ENCODE measurements at places on chromosomes 11 and 22.
A peak's percentile ranks its signal among the peaks of the same experiment; 100 is the strongest.

GRCh38 chr22:40659166-40659565, 20.1 kb upstream of the MCHR1 start:
- DNase-seq, result no peak

- DNase-seq, result no peak
Observed at GRCh38 chr11:95296165-95296564, 65.2 kb upstream of the SESN3 start.

GRCh38 chr11:8330404-8330803, 66.7 kb upstream of the LMO1 start:
- no peak for DNase-seq

GRCh38 chr11:12284316-12285050, 92.9 kb upstream of the PARVA start:
- DNase-seq, result no peak

- no peak for DNase-seq
Observed at GRCh38 chr22:28819253-28820096, 19.1 kb upstream of the XBP1 start.

GRCh38 chr22:37010976-37011375, 8.3 kb downstream of the TST start:
- no peak for DNase-seq

GRCh38 chr22:43796567-43796966, 15.5 kb downstream of the EFCAB6 start:
- DNase-seq, result no peak

- DNase-seq, result peak; percentile 16
Observed at GRCh38 chr22:30810105-30810504, 115.4 kb downstream of the OSBP2 start.

DNA sequence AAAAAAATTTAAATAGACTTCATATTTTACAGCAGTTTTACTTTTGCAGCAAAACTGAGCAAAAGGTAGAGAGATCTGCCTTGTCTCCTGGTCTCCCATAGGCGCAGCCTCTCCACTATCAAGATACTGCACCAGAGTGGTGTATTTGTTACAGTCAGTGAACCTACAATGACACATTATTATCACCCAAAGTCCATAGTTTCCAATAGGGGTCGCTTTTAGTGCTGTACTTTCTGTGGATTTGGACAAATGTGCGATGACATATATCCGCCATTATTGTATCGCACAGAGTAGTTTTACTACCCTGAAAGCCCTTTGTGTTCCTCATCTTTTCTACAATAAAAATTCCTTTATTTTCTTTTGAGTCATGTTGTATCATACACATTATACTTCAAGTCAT, 153.2 kb upstream of the CCDC179 start:
- DNase-seq, result no peak

GRCh38 chr11:107908211-107908610, 20.0 kb upstream of the RAB39A start:
- no peak for DNase-seq

- no peak for DNase-seq
Observed at GRCh38 chr22:46640293-46641055, 20.3 kb downstream of the GRAMD4 start.

- DNase-seq, result no peak
Observed at GRCh38 chr22:27124351-27124966, 467.1 kb downstream of the MIAT start.

GRCh38 chr22:24801901-24802465, 4.0 kb upstream of the SGSM1 start:
- DNase-seq, result peak; percentile 85

DNA sequence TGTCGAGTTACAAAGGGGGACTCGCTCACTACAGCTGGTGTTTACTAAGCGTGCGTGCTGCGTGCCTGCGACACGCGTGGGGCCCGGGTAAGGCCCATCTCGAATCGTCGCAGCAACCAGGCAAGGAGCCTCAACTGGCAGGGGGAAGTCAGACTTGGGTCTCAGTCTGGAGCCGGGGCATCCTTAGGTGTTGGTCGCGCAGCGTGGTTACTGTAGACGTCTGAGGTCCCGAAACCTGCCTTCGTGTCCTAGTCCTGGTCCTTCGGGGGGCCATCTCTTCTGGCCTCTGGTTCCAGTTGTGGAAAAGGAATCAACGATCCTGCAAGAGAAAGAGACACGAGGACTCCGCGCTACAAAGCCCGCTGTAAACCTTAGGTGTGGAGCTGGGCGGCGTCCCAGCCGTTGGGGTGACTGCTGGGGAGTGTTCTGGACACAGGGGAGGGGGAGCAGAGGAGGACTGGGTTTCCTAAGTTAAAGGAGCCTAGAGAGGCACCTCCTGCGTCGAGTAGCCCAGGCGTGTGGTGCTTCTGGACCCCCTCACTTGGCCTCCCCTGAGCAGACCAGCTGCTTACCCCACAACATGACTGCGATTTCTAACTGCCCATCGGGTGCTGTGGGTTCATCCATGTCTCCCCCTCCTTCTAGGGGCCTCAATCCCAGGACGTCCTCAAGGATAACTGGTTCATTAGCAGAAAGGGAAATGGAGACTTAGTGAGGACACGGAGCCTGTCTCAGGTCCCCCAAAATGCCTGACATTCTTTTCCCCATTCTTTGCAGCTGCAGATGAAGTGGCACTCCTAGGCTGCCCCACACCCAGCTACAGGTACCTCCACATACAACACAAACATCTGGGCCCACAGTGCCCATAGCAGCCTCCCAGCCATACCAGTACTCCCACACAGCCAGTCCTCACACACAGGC, 4.9 kb upstream of the WNT11 start:
- DNase-seq, result no peak

DNA sequence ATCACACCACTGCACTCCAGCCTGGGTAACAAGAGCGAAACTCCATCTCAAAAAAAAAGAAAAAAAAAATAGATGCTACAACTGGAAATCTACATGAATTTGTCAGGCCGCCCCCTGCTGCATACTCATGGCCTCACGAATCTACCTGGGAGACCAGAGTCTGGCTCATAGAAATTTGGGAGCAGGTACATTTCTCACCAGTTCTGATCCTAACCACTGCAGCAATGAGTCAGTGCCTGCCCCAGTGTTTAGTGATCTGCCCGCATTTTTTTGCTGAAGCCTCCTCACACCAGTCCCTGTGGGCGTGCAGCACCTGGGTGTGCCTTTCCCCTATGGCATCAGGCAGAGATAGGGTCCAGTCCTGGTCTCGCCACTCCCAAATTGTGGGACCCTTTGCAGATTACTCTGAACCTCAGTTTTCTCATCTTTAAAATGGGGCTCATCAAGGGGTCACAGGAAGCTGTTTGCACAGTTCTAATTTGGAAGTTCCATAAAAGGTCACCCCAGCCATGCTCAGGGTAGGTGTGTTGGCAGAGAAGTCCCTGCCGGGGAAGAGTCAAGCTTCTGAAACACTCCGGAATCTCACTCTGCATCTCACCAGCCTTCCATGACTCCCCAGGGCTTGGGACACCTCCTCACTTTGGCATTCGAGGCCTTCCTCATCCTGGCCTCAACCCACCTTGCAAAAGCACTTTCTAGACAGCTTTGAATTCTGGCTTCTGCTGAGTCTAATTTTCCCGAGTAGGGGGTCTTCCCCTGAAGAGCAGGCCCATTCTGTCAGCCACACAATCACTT, 39.3 kb upstream of the LINC01488 start:
- DNase-seq, result no peak

GRCh38 chr22:49865156-49865555, 11.5 kb downstream of the ZBED4 start:
- no peak for DNase-seq

DNA sequence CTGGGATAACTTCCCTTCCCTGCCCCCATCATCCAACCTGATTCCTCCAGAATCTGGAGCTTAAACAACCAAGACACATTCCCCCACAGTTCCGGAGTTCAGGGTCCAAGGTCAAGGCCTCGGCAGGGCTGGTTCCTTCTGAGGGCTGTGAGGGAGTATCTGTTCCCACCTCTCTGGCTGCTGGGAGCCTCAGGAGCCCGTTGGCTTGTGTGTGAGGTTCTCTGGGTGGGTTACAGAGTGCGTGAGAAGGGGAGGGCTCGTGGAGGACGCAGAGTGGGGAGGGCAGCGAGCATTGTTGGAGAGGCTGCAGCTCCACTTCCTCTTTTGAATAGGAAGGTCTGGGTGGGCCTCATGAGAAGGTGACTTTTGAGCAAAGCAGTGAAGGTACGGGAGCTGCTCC, 8.5 kb downstream of the SERHL2 start:
- DNase-seq, result no peak

DNA sequence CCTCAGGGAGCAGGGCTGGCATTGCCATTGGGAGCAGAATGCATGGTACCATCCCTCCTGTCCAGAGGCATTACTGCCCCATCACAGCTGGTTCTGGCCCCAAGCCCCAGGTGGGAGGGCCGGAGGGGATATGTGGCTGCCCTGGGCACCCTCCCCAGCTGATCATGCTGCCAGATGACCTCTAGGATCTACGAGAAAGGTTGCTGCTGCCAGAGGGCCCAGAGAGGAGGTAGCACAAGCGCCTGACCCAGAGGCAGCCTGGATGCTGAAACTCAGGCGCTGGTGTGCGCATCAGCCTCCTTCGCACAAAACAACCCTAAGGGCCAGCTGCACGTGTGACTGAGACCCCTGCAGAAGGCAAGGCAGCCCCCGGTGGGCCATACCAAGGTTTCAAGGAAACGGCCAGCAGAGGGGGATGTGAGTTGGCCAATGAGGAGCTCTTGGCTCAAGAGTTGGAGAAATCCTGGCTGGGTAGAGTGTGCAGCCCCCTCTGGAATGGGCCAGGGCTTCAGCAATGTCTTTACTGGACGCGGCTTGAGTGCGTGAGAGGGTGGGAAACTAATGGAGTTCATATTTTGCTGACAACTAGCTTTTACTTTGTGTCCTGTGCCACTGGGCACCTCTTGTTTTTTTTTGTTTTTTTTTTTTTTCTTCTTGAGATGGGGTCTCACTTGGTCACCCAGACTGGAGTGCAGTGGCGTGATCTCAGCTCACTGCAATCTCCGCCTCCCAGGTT, 88.3 kb upstream of the PARVA start:
- DNase-seq, result no peak

DNA sequence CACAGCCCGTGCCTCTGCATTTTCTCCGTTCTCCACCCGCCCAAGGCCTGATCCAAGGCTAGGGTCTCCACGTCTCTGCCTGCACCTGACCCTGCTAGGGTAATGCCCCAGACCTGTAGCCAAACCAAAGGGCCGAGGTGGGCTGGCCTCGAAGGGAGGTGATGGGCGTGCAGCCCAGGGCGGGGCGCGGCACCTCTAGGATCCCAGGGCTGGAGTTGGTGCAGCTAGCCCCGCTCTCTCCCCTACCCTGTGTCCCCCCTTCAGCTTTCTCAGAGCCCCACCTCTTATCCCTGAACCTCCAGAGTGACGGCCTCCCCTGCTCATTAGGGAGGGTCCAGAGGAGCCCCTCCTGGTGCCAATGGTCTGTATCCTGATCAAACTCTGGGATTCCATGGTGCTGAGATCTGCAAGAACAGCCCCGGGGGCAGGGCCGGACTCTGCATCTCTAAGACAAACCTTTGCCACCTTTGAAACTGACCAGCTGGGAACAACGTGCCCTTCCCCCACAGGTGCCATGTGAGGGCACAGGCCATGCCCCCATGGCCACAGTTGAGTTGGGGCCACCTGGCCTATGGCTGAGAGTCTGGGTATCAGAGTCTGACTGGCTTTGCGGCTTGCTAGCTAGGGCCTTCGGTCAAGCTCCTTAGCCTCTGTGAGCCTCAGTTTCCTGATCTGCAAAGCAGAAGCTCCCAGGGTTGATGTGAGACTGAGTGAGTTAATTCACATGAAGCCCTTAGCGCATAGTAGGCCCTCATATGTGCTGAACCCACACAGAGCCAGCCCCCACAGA, 23.1 kb upstream of the CBX7 start:
- DNase-seq, result no peak

DNA sequence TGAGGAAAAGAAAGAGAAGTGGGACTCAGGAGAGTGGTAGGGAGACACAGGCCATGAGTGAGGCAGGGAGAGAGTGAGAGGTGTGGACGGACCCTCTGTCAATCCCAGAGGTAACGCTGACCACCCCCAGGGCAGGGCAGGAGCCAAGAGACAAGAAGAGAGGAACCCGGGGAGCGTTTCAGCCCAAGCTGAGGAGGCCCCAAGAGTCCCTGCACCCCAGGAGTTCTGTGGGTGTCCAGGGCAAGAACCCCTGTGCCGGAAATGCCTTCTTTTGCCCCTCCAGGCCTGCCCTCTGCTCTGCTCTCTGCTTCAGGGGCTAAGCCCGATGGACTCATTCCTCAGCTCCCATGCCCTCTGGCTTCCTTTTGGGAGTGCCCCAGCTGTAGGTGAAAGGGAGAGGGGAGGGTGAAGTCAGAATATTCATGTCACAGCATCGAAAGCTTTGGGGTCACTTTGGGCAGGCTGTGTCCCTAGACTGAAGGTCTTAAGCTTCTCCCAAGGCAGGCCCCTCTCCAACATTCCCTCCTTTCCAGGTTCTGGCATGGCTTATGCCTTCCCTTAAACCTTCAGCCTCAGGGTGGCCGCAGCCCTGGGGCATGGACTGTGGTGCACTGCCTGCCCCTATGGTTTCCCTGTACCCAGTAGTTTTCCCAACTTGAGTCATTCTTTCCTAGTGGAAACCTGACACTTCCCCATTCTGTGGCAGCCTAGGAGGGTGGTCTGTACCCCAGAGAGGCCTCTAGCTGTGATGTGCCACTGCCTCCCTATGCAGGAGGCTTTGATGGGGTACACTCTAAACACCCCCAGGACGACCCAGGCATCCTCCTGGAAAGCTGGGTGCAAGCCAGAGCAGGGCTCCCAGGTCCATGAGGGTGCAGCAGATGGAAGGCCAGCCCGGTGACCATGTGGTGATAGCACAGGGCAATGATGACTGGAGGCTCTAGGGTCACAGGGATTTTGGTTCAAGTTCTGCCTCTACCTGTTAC, 27.1 kb downstream of the MYEOV start:
- no peak for DNase-seq

DNA sequence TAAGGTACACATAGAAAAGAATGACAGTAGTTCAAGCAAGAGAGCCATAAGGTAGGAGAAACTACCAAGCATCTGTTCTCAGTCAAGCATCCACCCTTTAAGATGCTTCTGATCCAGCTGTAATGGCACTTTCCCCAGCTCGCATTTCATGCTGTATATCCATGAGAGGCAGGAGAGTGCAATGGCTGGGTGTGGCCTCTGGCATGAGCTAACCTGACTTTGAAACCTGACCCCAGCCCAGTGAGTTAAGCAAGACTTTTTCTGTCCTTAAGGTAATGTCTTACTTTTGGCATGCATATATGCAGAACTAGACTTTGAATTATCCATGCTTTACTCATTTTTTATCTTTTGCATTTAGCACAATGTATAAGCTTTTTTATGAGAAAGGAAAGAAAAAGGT, 79.8 kb upstream of the CNTN5 start:
- DNase-seq, result no peak

DNA sequence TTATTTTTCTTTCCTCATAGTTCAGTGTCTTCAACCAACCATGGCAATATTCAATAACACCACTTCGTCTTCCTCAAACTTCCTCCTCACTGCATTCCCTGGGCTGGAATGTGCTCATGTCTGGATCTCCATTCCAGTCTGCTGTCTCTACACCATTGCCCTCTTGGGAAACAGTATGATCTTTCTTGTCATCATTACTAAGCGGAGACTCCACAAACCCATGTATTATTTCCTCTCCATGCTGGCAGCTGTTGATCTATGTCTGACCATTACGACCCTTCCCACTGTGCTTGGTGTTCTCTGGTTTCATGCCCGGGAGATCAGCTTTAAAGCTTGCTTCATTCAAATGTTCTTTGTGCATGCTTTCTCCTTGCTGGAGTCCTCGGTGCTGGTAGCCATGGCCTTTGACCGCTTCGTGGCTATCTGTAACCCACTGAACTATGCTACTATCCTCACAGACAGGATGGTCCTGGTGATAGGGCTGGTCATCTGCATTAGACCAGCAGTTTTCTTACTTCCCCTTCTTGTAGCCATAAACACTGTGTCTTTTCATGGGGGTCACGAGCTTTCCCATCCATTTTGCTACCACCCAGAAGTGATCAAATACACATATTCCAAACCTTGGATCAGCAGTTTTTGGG, at the start of gene OR51T1:
OR51T1 (plus strand) TSS at position 41 of the 641 bp plus-strand sequence; CDS start at position 41, 0 bp downstream.
- no peak for DNase-seq

- no peak for DNase-seq
Observed at GRCh38 chr11:46114961-46115360, 6.3 kb downstream of the PHF21A start.

Data from activated CD4-positive, alpha-beta T cell treated with anti-CD3 and anti-CD28 coated beads, Interleukin-2, Interleukin-6, amounts not matched to agents 100 ng/mL and 50 ng/mL, durations not matched to agents 16 hours and 8 hours (primary cell).